Globus pallidus (tissue), 1 donor: ENCODE measurements at places on chromosomes 2 and 18.

DNA sequence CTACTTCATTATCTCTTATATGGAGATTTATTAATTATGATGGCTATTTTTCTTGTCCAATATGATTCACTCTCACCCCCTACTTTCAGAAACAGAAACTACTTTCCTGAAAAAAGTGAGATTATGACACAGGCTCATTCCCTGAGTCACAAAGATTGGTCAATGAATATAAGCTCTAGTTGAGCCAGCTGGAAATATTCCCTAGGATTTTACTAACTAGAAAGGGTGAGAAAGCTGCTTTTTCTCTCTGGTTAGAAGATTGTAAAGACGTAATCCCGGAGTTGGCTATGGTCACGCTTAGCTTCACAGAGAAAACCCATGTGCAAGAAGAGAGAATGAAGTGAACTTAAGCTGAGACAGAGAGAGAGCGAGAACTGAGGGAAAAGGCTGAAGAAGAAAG is 223.7 kb upstream of the SMAD7 start:
- no peak for DNase-seq

DNA sequence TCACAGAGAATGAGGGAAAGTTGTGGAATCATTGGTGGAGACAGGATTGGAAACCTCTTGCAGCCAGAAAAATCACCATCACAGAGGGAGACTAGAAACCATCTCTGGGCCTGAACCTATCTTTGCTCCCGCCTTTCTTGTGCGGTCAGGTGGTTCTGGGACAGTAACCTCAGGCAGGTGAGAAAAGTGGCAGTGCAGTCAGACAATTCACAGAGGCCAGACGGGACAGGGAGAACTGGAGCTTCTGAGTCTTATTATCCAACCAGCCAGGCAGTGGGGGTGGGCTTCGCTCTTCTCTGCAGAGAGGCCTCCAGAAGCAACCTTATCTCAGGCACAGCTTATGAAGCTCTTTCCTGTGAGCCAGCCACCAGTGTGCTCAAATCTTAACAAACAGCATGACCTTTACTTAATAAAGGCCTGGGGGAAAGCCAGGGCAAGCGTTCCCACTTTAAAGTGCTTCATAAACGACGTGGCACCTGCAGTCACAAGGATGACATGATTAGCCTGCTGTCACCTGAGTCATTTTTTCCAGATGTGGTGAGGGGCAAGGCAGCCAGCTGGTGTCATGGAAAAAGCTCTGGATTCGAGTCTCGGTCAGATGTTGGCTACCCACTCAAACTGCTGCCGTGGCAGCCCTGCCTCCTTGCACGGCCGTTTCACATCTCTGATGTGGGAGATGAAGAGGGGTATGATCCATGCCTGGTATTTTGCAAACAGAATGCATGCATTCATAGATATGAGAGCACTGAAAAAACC is 109.7 kb downstream of the B3GNT2 start:
- DNase-seq: no peak

GRCh38 chr2:149409506-149409905 is 79.1 kb downstream of the LYPD6 start:
- DNase-seq: no peak

- no peak for DNase-seq
Measured at GRCh38 chr18:23265682-23266399, 130.6 kb downstream of the CABLES1 start.

DNA sequence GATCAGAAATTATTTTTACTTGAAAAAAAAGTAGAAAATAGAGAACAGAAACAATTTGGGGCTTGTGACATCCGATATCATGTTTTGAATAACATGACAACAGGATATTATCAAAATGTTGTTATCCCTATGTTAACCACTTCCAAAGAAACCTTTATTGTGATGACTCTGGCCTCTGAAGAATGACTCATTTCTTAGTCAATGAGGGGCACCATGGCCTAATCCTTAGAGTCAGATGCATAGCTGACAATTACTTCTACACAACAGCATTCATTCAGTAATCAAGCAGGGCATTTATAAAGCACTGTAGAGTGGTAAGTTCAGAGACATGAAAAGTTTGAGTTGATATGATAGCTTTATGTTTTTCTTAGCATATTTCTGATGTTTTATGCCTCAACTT is 703.0 kb downstream of the RNF144A start:
- DNase-seq: no peak

DNA sequence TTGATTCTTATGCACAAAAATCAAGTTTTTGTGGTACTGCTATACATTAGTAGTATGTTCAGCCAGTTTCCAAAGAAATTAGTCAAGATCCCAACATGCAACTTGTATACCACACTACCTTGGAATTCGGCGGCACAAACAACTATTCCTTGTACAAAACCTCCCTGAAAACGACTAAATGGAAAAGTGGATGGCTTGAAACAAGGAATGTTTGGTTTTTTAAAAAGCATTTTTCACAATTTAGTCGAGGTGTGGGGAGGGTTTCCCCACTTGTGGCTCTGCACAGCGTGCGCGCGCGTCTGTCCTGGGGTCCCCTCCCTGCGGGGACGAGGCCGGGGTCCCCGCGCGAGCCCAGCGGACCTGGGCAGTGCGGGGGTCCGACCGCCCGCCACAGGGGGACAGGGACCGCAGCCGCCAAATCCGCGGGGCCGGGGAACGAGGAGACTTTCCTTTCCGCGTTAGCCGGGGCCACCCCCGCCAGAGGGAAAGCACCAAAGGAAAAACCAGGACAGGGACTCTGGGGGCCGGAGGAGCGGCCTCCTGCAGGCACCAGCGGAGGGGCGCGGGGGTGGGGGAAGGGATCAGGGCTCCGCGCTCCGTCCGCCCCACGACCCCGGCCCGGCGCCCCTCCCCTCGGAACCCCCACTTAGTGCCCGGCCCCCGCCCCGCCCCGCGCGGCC is 534 bp upstream of the SOCS6 start:
- DNase-seq: no peak

DNA sequence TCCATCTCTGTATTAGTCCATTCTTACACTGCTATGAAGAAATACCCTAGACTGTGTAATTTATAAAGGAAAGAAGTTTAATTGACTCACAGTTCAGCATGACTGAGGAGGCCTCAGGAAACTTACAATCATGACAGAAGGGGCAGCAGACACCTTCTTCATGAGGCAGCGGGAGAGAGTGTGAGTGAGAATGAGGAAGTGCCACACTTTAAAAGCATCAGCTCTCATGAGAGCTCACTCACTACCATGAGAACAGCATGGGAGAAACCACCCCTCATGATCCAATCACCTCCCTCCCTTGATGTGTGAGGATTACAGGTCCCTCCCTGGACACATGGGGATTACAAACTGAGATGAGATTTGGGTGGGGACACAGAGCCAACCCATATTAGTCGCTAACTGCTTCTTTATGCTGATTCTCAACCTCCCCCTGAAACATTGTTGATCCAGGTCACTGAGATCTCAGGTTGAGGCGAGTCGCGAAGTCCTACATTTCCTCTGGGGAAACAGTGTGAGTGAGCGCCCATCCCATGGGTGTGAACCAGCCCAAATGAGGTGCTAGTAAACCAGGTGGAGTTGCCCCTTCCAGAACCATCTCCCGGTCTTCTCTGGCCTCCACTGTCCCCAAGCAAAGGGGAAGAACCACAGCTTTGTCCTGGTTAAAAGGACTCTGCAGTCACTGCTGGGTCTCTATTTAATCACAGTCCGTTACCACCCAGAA is 123.8 kb downstream of the CAPN13 start:
- DNase-seq: no peak

DNA sequence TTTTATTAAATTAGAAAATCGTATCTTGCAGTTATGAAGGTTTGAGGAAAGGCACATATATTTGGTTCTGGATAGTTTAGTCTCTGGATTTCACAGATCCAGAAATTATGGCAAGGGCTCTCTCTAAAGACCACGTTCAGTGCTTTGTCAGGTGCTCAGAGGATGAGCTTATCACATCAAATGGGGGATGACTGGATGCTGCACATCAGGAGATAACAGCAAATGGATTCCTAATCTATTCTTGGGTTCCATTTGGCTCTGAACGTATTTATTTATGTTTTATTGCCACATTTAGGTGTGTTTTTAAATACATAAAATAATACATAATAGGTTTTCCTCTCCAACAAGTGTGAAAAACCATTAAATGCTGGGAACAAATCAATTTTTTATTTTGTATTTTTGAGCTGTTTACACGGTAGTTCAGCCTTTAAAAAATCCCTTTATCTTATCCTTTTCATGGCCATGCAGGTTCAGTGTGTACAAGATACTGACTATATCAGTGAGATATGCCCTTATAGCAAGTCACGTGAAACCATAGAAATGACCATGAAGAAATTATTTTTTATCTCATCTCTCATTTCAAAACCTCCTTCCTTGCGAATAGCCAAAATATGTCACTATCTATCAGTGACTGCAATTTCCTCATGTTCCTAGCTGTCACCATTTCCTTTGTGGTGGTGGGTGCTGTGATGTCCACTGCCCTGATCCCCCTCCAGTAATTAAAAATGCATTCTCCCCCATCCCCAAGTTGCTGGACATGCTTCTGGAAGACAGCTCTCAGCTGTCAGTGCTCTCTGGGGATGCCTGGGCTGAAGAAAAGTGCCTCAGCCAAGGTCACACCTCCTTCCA is 25.9 kb upstream of the CXCR4 start:
- DNase-seq: no peak

GRCh38 chr2:172204309-172204708 is 101.6 kb upstream of the DLX2 start:
- no peak for DNase-seq

DNA sequence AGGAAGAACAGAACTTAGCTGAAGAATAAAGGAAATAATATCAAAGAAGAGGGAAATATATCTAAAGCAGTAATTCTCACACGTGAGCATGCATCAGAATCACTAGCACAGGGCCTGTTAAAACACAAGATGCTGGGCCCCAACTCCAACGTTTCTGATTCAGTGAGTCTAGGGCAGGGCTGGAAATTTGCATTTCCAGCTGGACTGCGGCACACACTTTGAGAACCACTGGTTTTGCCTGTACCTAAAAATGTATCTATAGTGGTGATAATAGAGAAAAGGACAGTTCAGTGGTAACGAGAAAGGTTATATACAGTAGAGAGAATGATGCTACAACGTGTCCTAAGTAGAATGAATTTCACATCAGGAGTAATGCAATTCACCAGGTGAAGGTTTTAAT is 11.2 kb downstream of the REV1 start:
- no peak for DNase-seq
